ENCODE measurements at places on chromosomes 5 and 9.

DNA sequence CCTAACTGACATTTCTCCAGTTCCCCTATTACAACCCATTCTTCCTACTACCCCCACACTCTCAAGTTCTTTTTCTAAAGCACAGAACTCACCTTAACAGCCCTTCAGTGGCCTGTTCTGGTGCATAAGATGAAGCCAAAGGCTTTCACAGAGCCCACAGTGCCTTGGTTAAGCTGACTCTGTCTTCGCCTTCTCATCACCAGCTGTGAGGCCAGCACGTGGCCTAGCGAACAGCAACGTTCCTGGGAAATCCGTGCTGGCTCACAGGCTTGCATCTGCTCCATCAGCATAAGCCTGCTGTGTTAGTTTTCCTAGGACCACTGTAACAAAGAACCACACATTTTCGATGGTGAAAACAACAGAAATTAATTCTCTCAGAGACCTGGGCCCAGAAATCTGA lies 67.9 kb upstream of the LPAR1 start:
- no peak overlapping the region for H3K4me3 ChIP-seq
- H3K27me3 ChIP-seq = no peaks in the 10 kb centered on the region
- no peaks in the 10 kb centered on the region for H3K4me1 ChIP-seq
- no peaks in the 10 kb centered on the region for H3K36me3 ChIP-seq

GRCh38 chr5:178413988-178414387 lies 176.2 kb downstream of the COL23A1 start:
- H3K36me3 ChIP-seq = no peaks in the 10 kb centered on the region
- no peaks in the 10 kb centered on the region for H3K27me3 ChIP-seq
- no peak for DNase-seq
- no peaks in the 10 kb centered on the region for H3K4me1 ChIP-seq
- no peak overlapping the region for H3K4me3 ChIP-seq

- H3K27ac ChIP-seq = no peak overlapping the region
- peaks cover 9% of the 10 kb centered on the region for H3K27me3 ChIP-seq
- no peaks in the 10 kb centered on the region for H3K4me1 ChIP-seq
- no peak for DNase-seq
These were observed 15.4 kb downstream of the ANKRD34B start for GRCh38 chr5:80554646-80555045.

- no peak overlapping the region for H3K4me3 ChIP-seq
- H3K27me3 ChIP-seq = no peaks in the 10 kb centered on the region
- H3K36me3 ChIP-seq = no peaks in the 10 kb centered on the region
- peaks cover 82% of the 10 kb centered on the region for H3K4me1 ChIP-seq
- no peak overlapping the region for H3K27ac ChIP-seq
These were observed 302.5 kb downstream of the MLLT3 start for GRCh38 chr9:20319641-20320337.

DNA sequence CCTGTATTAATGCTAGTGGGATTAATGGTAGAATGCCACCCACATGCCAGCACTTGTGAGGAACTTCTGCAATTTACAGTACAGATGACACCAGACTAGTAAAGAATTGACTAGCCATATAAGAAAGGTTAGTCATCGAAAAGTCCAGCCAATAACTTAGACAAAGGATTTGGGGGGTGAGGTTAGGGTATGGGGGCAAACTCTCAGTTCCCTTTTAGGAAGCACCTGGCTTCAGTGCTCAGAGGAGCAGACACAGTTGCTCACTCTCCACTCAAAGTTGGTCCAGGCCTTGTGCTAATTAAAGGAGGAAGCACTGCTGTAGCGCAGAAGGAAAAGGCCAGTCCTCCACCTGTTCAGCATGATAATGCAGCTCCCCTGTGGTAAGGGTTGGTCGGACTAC lies 25.2 kb downstream of the TGFBR1 start:
- H3K36me3 ChIP-seq = no peaks in the 10 kb centered on the region
- H3K4me1 ChIP-seq = peaks cover 73% of the 10 kb centered on the region
- DNase-seq = no peak

GRCh38 chr5:16593013-16593412 lies 23.8 kb downstream of the RETREG1 start:
- no peak overlapping the region for H3K4me3 ChIP-seq
- no peaks in the 10 kb centered on the region for H3K36me3 ChIP-seq
- H3K27ac ChIP-seq = no peak overlapping the region
- no peaks in the 10 kb centered on the region for H3K27me3 ChIP-seq

DNA sequence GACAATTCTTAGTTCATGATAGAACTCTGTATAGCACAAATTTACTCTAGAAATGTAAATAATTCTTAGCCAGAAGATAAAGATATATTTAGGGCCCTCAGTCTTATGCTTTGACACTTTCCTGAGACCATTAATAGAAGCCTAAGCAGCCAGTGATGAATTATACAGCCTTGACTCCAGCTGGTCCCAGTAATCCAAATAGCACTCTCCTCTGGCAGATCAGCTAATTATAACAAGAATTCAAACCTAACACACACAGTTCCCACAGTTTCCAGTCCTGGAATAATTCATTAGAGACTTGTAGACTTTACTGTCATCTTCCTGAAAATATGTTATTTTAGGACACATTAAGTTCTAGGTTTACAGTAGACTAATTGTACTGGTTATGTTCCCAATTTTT lies 50.4 kb downstream of the SHOC1 start:
- H3K4me3 ChIP-seq = no peak overlapping the region
- no peaks in the 10 kb centered on the region for H3K27me3 ChIP-seq
- no peak overlapping the region for H3K27ac ChIP-seq
- no peak for DNase-seq
- no peaks in the 10 kb centered on the region for H3K4me1 ChIP-seq

DNA sequence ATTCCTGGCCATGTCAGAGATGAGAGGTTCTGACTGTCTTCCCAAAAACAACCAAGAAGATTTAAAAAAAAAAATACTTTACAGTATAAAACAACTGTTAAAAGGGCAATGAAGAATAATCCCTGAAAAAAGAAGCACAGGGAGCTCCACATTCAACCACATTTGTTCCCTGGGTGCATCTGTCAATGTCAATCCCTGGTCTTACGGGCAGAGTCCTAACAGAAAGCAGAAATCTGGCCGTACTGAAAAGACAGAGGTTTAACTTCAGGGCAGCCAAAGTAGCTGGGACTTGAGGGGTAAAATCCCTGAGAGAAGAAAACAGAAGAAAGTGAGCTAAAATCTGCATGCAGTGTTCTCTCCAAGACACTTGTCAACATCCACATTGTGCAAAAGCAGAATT lies 76.6 kb downstream of the RICTOR start:
- H3K36me3 ChIP-seq = no peaks in the 10 kb centered on the region
- H3K27ac ChIP-seq = no peak overlapping the region
- no peak for DNase-seq
- H3K27me3 ChIP-seq = no peaks in the 10 kb centered on the region
- peaks cover 4% of the 10 kb centered on the region for H3K4me1 ChIP-seq
- H3K4me3 ChIP-seq = no peak overlapping the region

DNA sequence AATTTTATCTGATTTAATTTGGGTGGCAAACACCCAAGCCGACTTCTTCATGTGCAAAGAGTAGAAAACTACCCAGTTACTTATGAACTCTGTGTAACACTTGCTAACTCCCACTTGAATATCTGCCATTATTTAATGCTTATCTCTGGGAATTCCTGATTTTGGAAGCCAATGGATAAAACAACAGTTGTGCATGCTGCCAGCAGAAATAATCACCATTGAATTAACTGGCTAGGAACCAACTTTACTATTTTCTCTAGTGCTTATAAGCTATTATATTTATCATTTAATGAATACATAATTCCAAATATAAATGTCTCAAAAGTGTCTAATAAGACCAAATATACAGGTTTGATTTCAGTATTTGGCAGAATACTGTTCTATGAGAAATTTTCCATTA lies 85.7 kb downstream of the IZUMO3 start:
- H3K36me3 ChIP-seq = no peaks in the 10 kb centered on the region
- no peak overlapping the region for H3K27ac ChIP-seq
- no peaks in the 10 kb centered on the region for H3K27me3 ChIP-seq

DNA sequence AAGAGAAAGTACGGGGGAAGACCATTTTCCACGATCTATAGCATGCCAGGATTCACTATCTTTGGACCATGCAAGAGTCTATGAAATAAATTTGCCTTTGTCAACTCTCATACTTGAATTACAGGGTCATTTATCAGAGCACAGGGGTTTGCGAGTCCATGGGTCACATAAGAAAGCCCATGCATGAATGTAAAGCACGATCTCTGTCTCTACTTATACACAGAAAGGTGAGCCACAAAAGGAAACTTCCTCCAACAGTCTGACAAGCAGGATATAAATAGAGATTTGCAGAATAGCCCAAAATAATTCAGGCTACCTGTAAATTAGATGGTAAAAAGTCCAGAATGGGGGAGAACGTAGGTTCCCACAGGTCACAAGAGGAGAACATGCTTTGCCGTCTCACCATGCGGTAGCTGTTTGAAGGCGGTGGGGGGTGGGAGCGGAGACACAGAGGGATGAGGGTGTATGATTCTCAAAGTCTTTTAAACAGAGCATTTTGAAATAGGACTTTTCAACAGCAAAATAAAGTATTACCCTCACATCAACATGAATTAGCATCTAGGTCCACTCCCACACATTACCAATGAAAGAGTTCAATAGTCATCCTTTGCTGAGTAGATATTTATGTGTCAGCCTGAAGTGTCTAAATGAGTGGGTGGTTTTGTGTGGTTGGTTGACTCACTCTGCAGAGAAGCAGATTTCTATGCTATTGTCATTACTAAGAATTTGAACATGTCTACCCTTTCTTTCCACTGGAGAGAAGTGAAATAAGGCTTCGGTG lies 279.7 kb downstream of the EBF1 start:
- H3K4me3 ChIP-seq = no peak overlapping the region
- peaks cover 8% of the 10 kb centered on the region for H3K4me1 ChIP-seq
- no peak for DNase-seq
- no peak overlapping the region for H3K27ac ChIP-seq
- H3K27me3 ChIP-seq = no peaks in the 10 kb centered on the region

- DNase-seq = no peak
- H3K27me3 ChIP-seq = no peaks in the 10 kb centered on the region
- H3K36me3 ChIP-seq = no peaks in the 10 kb centered on the region
These were observed 260.7 kb upstream of the KCNN2 start for GRCh38 chr5:114101153-114101552.

DNA sequence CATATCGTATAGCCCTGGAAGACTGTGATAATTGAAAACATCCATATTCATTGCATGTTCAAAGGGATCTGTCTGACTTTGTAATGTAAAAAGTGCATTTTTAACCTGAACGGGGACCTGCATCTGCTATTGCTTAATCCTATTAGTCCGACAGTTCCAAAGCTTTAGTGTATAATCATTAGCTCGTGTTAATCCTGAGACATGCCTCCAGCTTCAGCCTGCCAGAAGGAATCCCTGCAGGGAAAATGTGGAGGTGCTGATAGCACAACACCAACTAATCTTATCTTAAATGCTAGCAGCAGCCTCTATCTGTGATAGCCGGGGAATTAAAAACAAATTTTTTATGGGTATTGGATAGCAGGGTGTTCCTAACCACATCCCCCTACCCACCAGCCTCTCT lies 495.2 kb downstream of the TLE4 start:
- DNase-seq = no peak
- no peak overlapping the region for H3K4me3 ChIP-seq
